ENCODE measurements at places on chromosomes 2 and 18.
A peak's percentile ranks its signal among the peaks of the same experiment; 100 is the strongest.

DNA sequence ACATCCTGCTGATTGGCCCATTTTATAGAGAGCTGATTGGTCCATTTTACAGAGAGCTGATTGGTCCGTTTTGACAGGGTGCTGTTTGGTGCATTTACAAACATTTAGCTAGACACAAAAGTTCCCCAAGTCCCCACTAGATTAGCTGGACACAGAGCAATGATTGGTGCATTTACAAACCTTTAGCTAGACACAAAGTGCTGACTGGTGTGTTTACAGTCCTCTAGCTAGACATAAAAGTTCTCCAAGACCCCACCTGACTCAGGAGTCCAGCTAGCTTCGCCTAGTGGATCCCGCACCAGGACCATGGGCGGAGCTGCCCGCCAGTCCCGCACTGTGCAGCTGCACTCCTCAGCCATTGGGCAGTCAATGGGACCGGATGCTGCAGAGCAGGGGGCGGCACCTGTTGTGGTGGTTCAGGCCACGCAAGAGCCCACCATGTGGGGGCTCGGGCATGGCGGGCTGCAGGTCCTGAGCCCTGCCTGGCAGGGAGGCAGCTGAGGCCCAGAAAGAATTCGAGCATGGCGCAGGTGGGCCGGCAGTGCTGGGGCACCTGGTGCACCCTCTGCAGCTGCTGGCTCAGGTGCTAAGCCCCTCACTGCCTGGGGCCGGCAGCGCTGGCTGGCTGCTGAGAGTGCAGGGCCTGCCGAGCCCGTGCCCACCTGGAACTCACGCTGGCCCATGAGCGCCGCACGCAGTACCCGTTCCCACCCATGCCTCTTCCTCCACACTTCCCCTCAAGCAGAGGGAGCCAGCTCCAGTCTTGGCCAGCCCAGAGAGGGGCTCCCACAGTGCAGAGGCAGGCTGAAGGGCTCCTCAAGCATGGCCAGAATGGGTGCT is 713.2 kb upstream of the GYPC start:
- DNase-seq: no peak

- no peak for DNase-seq
These were observed 14.4 kb upstream of the RPE start for GRCh38 chr2:209988010-209988409.

DNA sequence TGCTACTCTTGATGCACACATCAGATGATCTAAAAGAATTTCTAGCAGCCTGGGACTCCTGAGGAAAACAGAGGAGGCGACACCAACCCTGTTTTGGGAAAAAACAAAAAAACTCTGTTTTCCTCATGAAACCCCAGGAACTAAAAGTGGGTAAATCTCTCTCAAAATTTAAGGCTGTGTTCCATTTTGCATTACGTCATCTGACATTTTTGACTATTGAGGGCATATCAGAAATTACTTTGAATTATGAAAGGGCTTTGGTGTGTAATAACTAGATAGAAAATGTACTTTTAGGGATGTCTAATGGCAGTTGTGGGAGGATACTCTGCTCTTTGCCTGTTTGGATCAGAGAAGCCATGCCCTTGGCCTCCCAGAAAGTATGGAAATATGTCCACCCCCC is 963.0 kb downstream of the CNTNAP5 start:
- DNase-seq: no peak

- no peak for DNase-seq
These were observed 57.6 kb downstream of the SGPP2 start for GRCh38 chr2:222481941-222482340.

GRCh38 chr2:216318521-216318874 is 53.8 kb downstream of the MARCHF4 start:
- DNase-seq: no peak

- DNase-seq: no peak
These were observed 52.5 kb upstream of the GPR17 start for GRCh38 chr2:127593228-127594115.

- DNase-seq: no peak
These were observed 90.1 kb downstream of the DOK6 start for GRCh38 chr18:69490813-69491212.

DNA sequence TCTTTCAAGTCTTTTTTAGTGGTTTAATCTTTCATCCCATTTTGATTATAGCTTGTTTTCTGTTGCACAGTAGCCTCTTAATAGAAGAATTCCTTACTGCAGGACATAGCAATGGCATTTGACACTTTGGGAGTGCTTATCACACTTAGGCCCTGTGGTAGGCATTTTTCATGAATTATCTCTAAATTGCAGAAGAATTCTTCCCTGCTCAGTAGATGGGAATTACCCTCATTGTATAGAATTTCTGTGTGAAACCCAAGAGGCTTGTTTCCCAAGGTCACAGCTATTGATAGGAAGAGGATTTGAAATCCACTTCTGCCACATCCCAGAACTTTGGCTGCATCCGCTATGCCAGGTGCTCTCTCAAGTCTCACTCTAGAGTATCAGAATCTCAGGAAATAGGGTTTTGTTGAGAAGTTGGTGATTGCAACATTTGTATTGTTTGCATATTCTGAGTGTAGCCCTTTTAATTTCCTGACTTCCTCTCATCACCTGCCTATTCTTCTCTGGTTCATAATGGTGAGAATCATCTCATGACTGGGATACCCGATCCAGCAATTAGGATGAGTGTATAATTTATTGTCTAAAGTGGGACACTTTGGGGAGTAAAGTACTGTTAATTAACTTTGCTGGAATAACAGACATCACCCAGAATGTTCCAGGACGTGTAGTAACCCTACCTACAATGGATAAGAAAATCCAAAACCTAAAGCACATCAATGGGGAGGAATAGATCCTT is 255.2 kb upstream of the RASGRP3 start:
- DNase-seq: no peak

GRCh38 chr18:5982332-5982731 is 87.0 kb upstream of the TMEM200C start:
- DNase-seq: no peak

DNA sequence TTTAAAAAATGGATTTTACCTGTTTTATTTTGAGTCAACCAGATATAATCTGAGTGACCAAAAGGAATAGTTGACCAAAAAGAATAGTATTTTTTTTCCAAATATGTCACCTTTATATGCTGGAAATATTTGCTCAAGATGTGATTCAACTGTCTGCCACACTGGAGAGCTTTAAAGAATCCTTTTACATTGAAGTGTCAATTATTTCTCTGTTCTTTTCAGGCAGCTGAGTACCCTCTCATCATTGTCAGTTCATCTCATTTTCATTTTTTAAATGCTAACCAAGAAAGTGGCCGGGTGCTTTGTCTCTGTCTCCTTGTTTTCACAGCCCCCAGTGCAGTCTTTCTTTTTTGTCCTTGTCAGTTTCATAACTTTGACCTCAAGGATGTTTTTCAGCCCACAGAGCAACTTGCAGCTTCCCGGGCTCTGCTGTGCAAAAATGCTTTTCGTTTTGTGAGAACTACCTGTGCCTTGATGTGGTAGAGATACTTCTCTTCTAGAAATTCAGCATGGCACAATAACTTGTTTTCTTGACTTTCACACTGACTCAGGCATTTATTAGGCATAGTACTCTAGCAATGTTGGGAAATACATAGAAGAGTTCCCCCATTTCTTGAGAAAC is 23.4 kb upstream of the CERS6 start:
- DNase-seq: no peak

- DNase-seq: no peak
These were observed 53.7 kb downstream of the ADD2 start for GRCh38 chr2:70714141-70714905.

GRCh38 chr2:6846967-6847681 is 18.6 kb downstream of the CMPK2 start:
- no peak for DNase-seq

- DNase-seq: no peak
These were observed 67.9 kb downstream of the LRRFIP1 start for GRCh38 chr2:237695201-237695780.

- no peak for DNase-seq
These were observed 118.3 kb downstream of the MGAT5 start for GRCh38 chr2:134372141-134372540.

DNA sequence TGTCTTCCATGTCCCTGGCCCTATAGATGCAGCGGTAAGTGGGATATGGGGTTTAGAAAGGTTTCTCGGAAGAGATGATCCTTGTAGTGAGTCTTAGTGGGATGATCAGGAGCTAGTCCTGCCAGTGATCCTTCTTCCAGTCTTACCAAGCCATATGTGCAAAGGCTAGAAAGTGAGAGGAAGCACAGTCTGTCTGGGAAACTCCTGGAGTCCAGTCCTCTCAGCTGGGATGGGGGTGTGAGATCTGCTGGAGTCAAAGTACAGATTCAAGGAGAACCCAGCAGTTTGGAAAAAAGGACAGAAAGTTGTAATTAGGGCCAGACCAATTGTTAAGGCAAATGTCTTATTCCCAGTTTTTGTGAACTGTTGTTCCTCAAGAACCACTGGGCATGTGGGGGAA is 83.3 kb downstream of the LIMS1 start:
- no peak for DNase-seq

GRCh38 chr18:10264260-10264659 is 190.2 kb upstream of the APCDD1 start:
- no peak for DNase-seq

DNA sequence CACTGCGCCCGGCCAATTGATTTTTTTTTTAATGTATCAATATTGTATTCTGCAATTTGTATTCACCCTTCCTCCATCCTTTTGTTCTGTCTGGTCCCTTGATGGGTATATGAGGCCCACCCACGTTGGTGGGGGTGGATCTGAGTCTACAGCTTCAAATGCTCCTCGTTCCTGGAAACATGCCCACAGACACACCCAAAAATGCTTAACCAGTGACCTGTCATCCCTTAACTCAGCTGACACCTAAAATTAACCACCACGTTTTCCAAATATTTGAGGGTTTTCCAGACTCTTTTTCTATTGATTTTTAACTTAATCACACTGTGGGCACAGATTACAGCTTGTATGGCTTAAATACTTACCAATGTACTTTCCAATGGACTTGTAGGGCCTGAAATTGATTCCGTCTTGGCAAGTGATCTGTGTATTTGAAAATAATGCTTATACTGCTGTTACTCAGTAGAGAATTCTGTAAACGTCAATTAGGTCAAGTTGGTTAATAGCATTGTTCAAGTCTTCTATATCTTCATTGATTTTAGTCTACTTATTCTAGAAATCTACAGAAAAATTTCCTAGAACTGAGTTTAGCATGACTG is 34.4 kb upstream of the CYP27C1 start:
- DNase-seq: no peak

DNA sequence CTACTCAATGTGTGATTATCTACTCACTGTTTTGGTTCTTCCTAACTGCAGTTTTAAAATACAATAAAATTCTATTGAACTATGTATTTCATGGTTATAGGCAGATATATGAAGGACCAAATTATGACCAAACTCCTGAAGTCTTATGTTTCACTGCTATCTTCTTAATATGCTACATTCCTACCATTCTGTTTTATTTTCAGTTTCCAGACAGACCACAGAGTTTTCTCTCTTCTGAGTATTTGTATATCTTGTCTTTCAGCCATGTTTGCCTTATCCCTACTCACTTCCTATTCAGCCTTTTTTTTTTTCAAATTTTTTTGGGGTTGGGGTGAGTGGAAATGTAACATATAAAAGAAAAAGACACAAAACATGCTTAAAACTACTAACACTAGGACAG is 6.3 kb downstream of the RFTN2 start:
- no peak for DNase-seq

DNA sequence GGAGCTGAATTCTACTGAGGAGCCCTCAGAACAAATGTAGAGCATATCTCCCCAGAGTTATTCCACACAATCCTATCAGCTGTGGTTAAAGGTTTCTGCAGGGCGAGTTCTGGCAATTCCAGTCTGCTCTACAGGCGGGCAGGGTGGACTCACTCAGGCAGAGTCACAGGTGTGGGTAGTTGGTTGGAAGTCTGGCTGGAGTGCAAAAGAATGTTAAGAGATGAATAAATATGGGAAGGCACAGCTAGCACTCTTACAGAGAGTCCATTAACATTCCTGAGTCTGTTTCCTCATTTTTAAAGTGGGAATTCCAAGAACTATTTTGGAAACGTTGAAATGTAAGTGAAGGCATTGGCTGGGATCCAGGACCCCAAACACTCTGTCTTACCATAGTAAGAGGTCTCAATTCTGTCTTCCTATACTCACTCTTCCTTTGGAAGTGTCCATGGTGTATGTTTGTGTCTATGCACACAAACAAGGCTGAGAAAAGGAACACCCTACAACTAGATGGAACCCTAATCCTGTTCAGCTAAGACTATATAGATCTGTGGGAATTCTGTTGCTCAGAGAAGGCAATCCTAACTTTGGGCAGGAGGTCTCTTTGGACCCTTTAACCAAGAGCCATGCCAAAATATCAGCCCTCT is 63.3 kb upstream of the AQP4 start:
- no peak for DNase-seq

DNA sequence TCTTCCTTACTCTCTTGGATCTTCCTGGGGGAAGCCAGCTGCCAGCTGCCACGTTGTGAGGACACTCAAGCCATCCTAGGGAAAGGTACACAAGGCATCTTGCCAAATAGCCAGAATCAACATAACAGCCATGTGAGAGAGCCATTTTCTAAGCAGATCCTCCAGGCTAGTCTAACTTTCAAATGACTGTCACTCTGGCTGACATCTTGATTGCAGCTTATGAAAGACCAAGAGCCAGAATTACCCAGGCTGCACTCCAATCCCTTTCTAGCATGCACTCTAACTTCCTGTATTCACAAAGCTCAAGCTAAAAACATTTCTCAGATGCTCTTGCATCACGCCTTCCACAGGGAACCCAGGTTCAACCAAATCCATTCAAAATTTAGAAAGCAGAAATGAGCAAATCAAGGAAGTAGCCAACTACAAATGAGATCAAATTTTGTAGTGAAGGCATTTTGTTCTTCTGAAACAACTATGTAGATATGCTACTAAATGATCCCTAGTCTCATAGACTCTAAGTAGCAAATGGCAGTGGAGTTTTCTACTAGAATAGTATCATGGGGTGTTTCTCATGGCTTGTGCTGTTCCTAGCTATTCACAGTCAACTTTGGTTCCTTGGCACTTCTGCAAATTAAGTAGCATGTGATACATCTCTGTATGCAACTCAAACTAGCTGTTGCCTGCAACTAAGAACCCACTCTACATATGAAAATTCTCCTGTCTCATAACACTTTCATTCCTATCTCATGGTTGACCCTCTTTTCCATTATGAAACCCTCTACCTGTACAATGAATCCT is 281.9 kb downstream of the ZEB2 start:
- peak; percentile 1 for DNase-seq

- DNase-seq: peak; percentile 52
These were observed 91.5 kb downstream of the SETBP1 start for GRCh38 chr18:44771956-44772917.

GRCh38 chr18:49786019-49786720 is 27.2 kb downstream of the ACAA2 start:
- DNase-seq: no peak

- DNase-seq: peak; percentile 28
These were observed 100.9 kb downstream of the WDSUB1 start for GRCh38 chr2:159185401-159186130.

DNA sequence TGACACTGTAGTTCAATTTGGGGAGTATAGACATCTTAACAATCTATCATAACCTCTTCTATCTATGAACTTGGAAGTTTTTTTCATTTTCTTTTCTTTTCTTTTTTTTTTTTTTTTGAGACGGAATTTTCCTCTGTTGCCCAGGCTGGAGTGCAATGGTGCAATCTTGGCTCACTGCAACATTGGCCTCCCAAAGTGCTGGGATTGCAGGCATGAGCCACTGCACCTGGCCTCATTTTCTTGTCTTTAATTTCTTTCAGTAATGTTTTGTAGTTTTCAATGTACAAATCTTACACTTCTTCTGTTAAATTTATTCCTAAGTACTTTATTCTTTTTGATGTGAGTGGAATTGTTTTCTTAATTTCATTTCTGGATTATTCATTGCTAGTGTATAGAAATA is 14.6 kb downstream of the ASAP2 start:
- no peak for DNase-seq
